ENCODE measurements at places on chromosomes 4 and X.
A peak's percentile ranks its signal among the peaks of the same experiment; 100 is the strongest.

DNA sequence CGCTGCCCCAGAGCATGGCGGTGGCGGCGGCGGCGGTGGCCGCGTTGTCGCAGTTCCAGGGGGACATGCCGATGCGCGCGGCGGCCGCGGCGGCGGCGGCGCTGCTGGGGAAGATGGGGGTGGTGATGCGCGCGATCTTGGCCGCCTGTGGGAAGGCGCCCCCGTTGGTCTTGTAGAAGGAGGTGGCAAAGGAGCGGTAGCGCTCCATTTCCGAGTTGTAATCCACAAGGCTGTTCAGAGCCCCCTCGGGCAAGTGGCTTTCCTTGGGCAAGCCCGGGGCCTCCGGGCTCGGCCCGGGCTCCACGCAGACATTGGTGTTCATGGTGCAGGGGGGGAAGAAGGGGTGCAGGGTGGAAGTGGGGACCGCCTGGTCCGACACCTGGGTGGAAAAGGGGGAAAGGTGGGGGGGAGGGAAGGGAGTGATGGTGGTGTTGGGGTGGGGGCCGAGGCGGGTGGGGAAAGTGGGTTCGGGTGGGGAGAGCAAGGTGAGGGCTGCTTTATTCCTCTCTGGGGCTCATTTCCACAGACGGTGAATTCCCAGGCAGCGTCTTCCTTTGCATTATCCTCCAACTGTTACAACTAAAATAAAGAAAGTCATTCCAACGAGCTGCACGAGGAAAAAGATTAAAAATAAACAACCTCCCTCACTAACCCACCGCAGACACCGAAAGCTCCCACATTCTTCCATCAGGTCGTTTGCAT, 3.1 kb downstream of the CXXC4 start:
- no peak for DNase-seq

- DNase-seq = no peak
These were observed 6.6 kb downstream of the GUCY2F start for GRCh38 chrX:109475174-109475891.

GRCh38 chr4:153222707-153223426, 18.6 kb downstream of the TRIM2 start:
- peak; percentile 79 for DNase-seq

GRCh38 chrX:24946369-24946768, 69.4 kb downstream of the ARX start:
- DNase-seq = no peak

DNA sequence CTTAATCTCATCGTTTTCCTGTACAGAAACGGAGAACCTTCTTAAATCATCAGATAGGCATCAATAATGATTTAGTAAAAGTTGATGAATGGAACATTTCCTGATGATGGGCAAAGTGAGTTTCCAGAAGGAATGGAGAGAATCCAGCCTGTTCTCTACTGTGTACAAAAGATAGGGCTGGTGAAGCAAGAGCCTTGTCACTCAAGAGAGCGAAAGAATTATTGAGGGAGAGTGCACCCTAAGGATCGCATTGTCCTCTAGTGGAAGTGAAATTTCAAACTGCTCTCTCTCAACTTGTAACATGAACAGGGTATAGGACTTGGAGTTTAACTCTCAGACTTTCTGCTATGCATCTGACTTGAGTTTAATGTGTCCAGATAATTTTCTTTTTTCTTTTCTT, 69.6 kb downstream of the CDS1 start:
- DNase-seq = no peak

DNA sequence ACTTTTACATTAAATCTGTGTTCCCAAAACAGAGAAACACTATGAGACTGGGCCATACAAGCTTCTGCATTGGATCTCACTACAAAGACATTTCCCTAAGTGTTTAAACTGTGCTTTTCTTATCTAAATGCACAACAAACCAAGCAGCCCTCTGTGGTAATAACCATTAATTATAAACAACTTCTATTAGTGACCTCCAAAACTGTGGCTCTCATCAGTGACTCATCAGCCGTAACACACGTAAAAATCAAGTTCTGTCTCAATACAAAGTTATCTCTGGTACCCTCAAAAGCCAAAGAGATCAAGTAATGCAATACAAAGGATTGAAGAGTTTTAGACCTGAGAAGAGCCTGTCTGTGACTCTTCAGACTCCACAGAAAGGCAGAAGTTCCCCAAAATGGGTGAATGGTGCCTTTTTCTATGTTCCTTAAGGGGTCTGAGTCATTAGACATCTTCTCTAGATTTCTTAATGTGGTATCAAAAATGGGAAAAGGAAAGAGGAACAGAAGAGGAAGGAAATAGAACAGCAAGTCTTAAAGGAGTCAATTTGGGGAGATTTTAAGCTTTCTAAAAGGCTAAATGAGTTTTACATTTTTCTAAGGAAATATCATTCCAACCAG, 189.8 kb upstream of the PPP1R2C start:
- no peak for DNase-seq

GRCh38 chrX:68876731-68877130, 47.9 kb downstream of the EFNB1 start:
- no peak for DNase-seq

DNA sequence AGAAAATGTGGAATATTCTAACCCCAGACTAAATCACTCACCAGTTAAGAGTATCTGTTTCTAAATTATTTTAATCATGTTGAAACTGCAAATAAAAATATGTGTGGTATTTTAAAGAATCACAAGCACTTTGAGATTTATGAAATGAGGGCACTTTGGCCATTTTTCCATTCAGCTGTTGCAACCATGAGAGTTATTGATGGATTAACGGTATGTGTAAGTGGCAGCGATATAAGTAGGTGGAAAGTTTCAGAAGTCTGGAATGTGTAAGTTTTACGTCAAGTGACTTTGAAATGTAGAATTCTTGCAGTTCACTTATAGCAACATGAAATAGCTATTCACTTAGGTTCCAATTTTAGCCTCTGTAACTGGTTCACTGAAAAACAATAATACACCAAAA, 905.1 kb upstream of the SLIT2 start:
- no peak for DNase-seq

DNA sequence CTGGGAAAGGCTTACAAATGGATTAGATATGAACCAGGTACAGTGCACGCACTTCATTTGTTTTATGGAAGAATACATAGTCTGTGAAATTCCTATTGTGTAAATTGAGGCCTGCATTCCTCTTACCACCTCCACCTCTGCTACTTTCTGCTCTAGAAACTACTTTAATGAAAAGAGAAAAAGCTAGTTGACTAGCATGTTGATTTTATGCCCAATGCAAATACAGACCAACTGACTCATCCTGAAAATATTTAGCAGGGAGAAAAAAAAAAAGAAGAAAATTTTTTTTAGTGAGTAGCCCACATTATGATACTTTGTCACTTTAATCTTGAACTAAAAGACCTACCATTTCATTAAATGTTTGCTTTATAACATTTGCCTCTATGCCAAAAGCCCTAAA, 41.2 kb downstream of the DCLK2 start:
- DNase-seq = no peak
